ENCODE measurements at places on chromosomes 7 and 10.

DNA sequence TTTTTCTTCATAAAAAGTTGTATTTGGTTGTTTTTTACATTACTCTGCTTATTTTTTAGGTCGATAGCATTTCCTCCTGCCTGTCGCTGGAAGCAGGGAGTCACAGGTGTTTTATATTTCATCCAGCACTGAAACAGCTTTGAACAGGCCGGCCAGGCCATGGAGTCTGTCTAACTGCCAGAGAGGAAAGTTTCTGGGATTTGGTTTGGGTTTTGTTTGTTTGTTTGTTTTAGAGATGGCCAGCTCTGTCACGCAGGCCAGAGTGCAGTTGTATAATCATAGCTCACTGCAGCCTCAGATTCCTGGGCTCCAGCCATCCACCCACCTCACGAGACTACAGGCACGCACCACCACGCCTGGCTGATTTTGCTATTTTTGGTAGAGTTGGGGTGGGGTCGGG, 23.4 kb downstream of the PROSER2 start:
- no peak overlapping the region for H3K27ac ChIP-seq
- peaks cover 39% of the 10 kb centered on the region for H3K27me3 ChIP-seq
- H3K4me1 ChIP-seq: no peaks in the 10 kb centered on the region
- no peaks in the 10 kb centered on the region for H3K36me3 ChIP-seq
- no peak for DNase-seq

DNA sequence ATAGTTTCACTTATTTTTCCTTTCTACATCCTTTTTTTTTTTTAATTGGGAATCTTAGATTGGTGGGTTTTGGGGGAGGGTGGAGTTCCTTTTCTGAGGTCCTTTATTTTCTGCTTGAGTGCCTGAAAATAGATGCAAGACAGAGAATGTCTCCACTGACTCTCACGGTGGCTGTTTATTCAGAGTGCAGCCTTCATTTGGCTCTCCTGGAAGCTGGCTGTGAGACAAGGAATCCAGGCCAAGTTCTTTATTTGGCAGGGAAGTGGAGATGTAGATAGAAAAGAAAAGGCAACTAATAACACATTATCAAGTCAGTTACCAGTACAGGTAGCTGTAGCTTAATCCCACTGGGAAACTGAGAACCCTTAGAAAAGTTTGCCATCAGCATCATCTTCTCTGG, 118.6 kb downstream of the CNTNAP2 start:
- DNase-seq: no peak
- no peak overlapping the region for H3K4me3 ChIP-seq
- no peak overlapping the region for H3K27ac ChIP-seq
- no peaks in the 10 kb centered on the region for H3K27me3 ChIP-seq
- no peaks in the 10 kb centered on the region for H3K4me1 ChIP-seq

- no peak overlapping the region for H3K4me3 ChIP-seq
- no peak for DNase-seq
- H3K36me3 ChIP-seq: no peaks in the 10 kb centered on the region
- no peak overlapping the region for H3K27ac ChIP-seq
Measured at GRCh38 chr7:158206341-158206740, 381.3 kb downstream of the PTPRN2 start.

GRCh38 chr7:96322373-96322695, 436 bp upstream of the SLC25A13 start:
- H3K4me1 ChIP-seq: peaks cover 35% of the 10 kb centered on the region
- H3K36me3 ChIP-seq: peaks cover 10% of the 10 kb centered on the region
- peak overlapping the region; percentile 98 for H3K27ac ChIP-seq
- no peak for DNase-seq

DNA sequence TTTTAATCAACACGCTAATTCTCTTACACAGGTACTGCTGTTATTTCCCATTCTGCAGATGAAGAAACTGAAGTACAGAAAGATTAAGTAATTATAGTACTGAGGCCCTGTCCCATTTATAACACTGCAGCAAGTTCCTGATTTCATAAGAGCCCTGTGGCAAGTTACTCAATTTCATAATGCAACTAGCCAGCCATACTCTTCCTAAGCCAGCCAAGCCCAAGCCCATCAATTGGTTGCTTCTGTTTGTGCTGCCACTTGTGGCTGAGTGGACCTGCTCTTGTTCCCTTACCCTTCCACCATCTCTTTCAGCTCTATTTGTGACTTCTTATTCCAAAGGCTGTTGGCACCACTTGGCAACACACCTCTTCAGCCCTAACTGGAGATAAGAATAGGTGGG, 19.7 kb upstream of the PRPF18 start:
- H3K27ac ChIP-seq: no peak overlapping the region
- DNase-seq: no peak

DNA sequence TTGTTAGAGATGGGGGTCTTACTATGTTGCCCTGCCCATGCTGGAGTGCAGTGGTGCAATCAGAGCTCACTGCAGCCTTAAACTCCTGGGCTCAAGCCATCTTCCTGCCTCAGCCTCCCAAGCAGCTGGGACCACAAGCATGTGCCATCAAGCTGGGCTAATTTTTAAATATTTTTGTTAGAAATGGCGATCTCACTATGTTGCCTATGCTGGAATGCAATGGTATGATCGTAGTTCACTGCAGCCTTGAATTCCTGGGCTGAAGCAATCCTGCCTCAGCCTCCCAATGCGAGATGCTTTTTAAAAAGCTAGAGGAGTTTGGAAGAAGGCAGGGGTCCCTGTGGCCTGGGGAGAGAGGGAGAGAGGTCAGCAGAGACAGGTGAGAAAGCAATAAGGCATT, 600.1 kb upstream of the AUTS2 start:
- DNase-seq: no peak
- no peak overlapping the region for H3K27ac ChIP-seq
- no peaks in the 10 kb centered on the region for H3K4me1 ChIP-seq
- H3K4me3 ChIP-seq: no peak overlapping the region
- H3K36me3 ChIP-seq: no peaks in the 10 kb centered on the region
- no peaks in the 10 kb centered on the region for H3K27me3 ChIP-seq

- peaks cover 14% of the 10 kb centered on the region for H3K4me1 ChIP-seq
- no peak within 1 kb of the TSS for H3K27ac ChIP-seq
- no peak within 1 kb of the TSS for H3K4me3 ChIP-seq
- no peak for DNase-seq
- H3K36me3 ChIP-seq: no peaks in the 10 kb centered on the region
Measured at GRCh38 chr10:44911081-44911540, at the start of gene TMEM72. Gene TMEM72, plus strand, starts transcription at chr10:44911337. Its CDS starts 176 bp downstream, at chr10:44911513.

DNA sequence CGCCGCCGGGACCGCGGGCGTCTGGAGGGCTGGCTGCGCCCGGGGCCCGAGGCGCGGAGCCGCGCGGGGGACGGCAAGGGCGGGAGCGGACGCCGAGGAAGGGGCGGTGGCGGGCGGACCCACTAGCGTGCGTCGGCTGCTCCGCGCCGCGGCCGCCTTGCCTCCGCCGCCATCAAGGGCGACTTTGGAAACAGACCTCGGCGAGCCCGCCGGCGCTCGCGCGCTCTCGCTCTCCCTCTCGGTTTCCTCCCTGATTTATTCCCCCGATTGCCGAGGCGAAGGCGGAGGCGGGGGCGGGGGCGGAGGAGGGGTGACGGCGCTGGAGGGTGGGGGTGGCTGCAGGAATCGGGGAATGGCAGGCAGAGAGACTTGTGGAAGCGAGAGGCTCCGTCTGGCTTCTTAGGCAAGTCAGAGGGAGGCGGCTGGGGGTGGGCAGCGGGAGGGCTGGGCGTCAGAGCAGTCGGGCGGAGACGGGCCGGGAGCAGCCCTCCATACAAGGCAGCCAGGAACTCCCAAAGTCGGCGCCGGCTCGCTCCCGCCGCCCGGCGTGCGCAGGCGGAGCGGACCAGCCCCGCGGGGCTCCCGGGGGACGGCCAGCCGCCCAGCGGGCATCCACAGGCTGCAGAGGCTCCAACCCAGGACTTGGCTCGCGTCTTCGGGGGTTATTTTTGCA, at the start of gene CACNA2D1:
Gene CACNA2D1, minus strand, starts transcription at position 231 of the 673 bp plus-strand sequence.
- H3K4me3 ChIP-seq: peak within 1 kb of the TSS; percentile 30
- H3K4me1 ChIP-seq: peaks cover 2% of the 10 kb centered on the region
- DNase-seq: no peak
- no peaks in the 10 kb centered on the region for H3K36me3 ChIP-seq
- no peak within 1 kb of the TSS for H3K27ac ChIP-seq

GRCh38 chr7:44432381-44432977, 58.0 kb downstream of the NUDCD3 start:
- H3K4me1 ChIP-seq: peaks cover 26% of the 10 kb centered on the region
- no peak for DNase-seq
- no peaks in the 10 kb centered on the region for H3K27me3 ChIP-seq

DNA sequence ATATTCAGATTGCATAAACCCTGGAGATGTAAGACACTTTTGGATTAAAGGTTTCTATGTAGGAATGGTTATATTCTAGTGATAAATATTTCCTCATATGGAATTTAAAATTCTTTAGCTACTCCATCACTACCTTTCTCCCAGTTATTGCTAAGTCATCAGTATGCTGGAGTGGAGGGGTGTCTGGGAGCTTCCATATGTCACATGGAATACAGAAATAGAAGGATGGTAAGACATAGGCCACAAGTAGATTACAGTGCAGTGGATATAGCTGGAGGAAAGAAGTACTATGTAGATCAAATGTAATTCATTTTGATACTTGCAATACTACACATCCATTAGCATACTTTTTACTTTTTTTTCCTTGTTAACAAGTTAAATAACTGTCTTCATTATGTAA, 428.4 kb downstream of the ARL4A start:
- DNase-seq: no peak
- H3K27me3 ChIP-seq: peaks cover 3% of the 10 kb centered on the region
- no peaks in the 10 kb centered on the region for H3K36me3 ChIP-seq
- H3K4me3 ChIP-seq: no peak overlapping the region
- H3K27ac ChIP-seq: no peak overlapping the region

GRCh38 chr10:56341612-56342011, 19.4 kb downstream of the ZWINT start:
- H3K27me3 ChIP-seq: no peaks in the 10 kb centered on the region
- no peak for DNase-seq
- H3K4me3 ChIP-seq: no peak overlapping the region
- no peaks in the 10 kb centered on the region for H3K36me3 ChIP-seq
- no peaks in the 10 kb centered on the region for H3K4me1 ChIP-seq
- H3K27ac ChIP-seq: no peak overlapping the region

- no peak overlapping the region for H3K27ac ChIP-seq
- H3K27me3 ChIP-seq: no peaks in the 10 kb centered on the region
- no peak overlapping the region for H3K4me3 ChIP-seq
- no peaks in the 10 kb centered on the region for H3K36me3 ChIP-seq
- no peaks in the 10 kb centered on the region for H3K4me1 ChIP-seq
Measured at GRCh38 chr7:19984231-19984632, 210.8 kb upstream of the TMEM196 start.

DNA sequence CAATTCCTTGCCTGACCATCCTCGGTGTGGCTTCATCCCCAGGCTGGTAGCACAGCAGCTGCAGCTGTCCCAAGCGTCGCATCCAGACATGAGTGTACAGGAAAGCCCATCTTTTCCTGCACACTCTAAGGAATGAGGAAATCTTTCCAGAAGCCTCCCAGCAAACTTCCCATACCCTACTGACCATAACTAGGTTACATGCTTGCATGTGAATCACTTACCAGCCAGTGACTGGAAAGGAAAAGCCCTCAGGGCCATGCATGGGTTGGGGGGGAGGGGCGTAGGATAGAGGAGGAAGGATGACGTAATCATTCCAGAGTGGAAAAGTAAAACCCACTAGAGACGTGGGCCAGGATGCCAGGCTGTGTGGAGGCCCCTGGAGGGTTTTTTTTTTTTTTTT, 18.9 kb upstream of the ZNF212 start:
- peaks cover 1% of the 10 kb centered on the region for H3K4me1 ChIP-seq
- H3K27ac ChIP-seq: no peak overlapping the region
- DNase-seq: no peak
- no peaks in the 10 kb centered on the region for H3K27me3 ChIP-seq
- H3K4me3 ChIP-seq: no peak overlapping the region

DNA sequence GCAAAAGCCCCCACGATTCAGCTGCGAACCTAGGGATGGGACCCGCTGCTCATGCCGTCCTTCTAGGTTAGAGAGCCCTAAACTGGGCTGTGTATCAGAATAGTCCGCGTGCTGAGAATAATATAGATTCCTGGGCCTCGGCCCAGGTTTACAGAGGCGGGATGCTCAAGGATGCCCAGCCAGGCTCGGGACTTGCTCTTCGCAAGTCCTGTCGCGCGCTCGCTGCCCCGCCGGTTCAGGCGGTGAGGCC, 266 bp upstream of the STMP1 start:
- peaks cover 28% of the 10 kb centered on the region for H3K4me1 ChIP-seq
- no peaks in the 10 kb centered on the region for H3K27me3 ChIP-seq
- H3K36me3 ChIP-seq: peaks cover 17% of the 10 kb centered on the region
- no peak for DNase-seq
- peak overlapping the region; percentile 91 for H3K27ac ChIP-seq

- no peaks in the 10 kb centered on the region for H3K4me1 ChIP-seq
- H3K36me3 ChIP-seq: peaks cover 22% of the 10 kb centered on the region
- H3K27ac ChIP-seq: no peak overlapping the region
- H3K27me3 ChIP-seq: no peaks in the 10 kb centered on the region
- no peak overlapping the region for H3K4me3 ChIP-seq
Measured at GRCh38 chr7:30453921-30454320, 24.7 kb downstream of the NOD1 start.

GRCh38 chr7:87507446-87507845, 32.0 kb upstream of the ABCB4 start:
- H3K36me3 ChIP-seq: no peaks in the 10 kb centered on the region
- no peak overlapping the region for H3K27ac ChIP-seq
- no peaks in the 10 kb centered on the region for H3K27me3 ChIP-seq
- DNase-seq: no peak

DNA sequence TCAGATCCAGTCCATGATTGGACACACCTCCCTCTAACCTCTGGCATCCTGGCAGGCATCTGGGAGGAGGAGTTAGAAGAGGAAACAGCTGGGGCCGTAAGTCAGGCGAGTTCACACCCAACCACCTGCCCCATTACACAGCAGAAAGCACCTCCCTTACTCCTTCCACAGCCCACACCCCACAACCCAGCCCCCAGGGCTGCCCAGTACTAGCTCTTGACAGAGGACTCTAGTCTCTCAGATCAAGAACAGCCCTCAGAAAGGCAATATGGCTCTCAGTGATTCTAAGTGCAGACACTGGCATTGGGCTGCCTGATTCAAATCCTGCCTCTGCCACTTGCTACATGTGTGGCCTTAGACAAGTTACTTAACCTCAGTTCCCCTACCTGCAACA, 34.1 kb downstream of the KCNMA1 start:
- peaks cover 5% of the 10 kb centered on the region for H3K4me1 ChIP-seq
- peaks cover 2% of the 10 kb centered on the region for H3K27me3 ChIP-seq
- H3K27ac ChIP-seq: no peak overlapping the region
- no peak for DNase-seq
- H3K4me3 ChIP-seq: no peak overlapping the region

DNA sequence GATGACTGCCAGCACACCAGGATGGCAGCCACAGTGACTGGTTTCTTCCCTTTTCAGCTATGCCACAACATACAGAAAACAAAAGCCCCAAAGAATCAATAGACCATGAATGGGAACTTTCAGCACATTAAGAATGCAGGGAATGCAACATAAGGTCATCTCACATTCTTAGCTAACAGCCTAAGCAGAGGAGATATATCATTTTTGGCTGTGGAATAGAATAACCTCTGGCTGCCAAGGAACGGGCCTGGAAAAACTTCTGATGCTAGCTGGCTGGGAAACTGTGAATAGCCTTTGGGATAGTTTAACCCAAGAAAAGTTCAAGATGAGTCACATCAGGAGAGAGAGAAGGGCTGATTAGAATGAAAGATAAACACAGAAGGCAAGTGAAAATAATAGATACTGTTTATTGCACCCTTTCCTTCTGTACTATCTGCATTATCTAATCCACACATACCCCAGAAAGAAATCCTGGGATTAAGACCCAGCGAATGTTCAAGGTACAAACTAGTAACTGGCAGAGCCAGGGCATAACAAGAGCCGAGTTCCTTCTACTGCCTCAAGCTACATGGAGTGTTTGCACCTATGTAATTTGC, 169.2 kb downstream of the SEMA3A start:
- H3K4me1 ChIP-seq: no peaks in the 10 kb centered on the region
- H3K4me3 ChIP-seq: no peak overlapping the region
- DNase-seq: no peak
- H3K27me3 ChIP-seq: no peaks in the 10 kb centered on the region
- H3K36me3 ChIP-seq: no peaks in the 10 kb centered on the region

Data from activated T-helper 2 cell treated with anti-CD3 and anti-CD28 coated beads, Interferon-gamma antibody, Interleukin-2, Interleukin-4, amounts not matched to agents 10 μg/mL and 5 μg/mL and 100 μg/mL, durations not matched to agents 14 hours and 24 hours and 36 hours (primary cell).